ENCODE measurements at places on chromosomes 4 and X. TPM values are rescaled to one million over a fixed set of nuclear protein-coding genes. Genes with fewer than 3 reads are reported as not detected.

GRCh38 chr4:98542011-98542410 is 116.4 kb downstream of the TSPAN5 start:
- DNase-seq, result no peak
- no peak overlapping the region for H3K27ac ChIP-seq
- no peaks in the 10 kb centered on the region for H3K36me3 ChIP-seq
- peaks cover 9% of the 10 kb centered on the region for H3K4me1 ChIP-seq
- no peak overlapping the region for H3K4me3 ChIP-seq

GRCh38 chr4:24988776-24989175 is 42.0 kb downstream of the LGI2 start:
- H3K4me1 ChIP-seq, result no peaks in the 10 kb centered on the region
- H3K27me3 ChIP-seq, result no peaks in the 10 kb centered on the region
- H3K36me3 ChIP-seq, result no peaks in the 10 kb centered on the region
- H3K27ac ChIP-seq, result no peak overlapping the region
- no peak for DNase-seq

- H3K36me3 ChIP-seq, result no peaks in the 10 kb centered on the region
- H3K27ac ChIP-seq, result peak overlapping the region; percentile 81
- no peak overlapping the region for H3K4me3 ChIP-seq
- peaks cover 100% of the 10 kb centered on the region for H3K4me1 ChIP-seq
- no peak for DNase-seq
Measured at GRCh38 chrX:154044091-154044490, 24.4 kb upstream of the IRAK1 start.

DNA sequence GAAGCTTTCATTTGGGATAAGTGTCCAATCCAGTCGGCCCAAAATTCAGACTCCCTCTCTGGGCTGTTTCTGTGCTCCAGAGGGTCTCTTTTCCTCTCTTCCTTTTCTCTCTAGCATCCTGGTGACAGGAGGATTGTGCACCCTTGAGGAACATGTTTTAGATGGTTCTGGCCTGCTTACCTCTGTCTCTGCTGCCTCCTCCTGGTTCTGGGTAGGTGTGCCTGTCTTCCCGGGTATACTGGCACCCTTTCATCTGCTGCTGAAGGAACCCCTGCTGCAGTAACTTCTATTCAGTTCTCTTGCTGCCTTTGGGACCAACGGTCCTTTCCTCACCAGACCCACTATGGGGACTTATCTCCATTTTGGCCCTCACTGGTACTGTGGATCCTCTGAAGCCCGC is 53.2 kb downstream of the HMGB2 start:
- no peaks in the 10 kb centered on the region for H3K36me3 ChIP-seq
- H3K4me3 ChIP-seq, result no peak overlapping the region
- no peaks in the 10 kb centered on the region for H3K4me1 ChIP-seq
- H3K27me3 ChIP-seq, result no peaks in the 10 kb centered on the region

- no peaks in the 10 kb centered on the region for H3K27me3 ChIP-seq
- H3K4me1 ChIP-seq, result peaks cover 10% of the 10 kb centered on the region
- no peak overlapping the region for H3K4me3 ChIP-seq
- H3K36me3 ChIP-seq, result no peaks in the 10 kb centered on the region
- no peak overlapping the region for H3K27ac ChIP-seq
Measured at GRCh38 chr4:7160439-7160838, 31.9 kb upstream of the SORCS2 start.

- DNase-seq, result no peak
- peaks cover 13% of the 10 kb centered on the region for H3K4me1 ChIP-seq
- H3K27me3 ChIP-seq, result no peaks in the 10 kb centered on the region
- H3K36me3 ChIP-seq, result peaks cover 26% of the 10 kb centered on the region
- H3K27ac ChIP-seq, result peak within 1 kb of the TSS; percentile 89
Measured at GRCh38 chrX:54807524-54808108, at the start of gene MAGED2. Gene MAGED2, plus strand, starts transcription at chrX:54807745. Its CDS starts 1,587 bp downstream, at chrX:54809332.

GRCh38 chrX:11050013-11050412 is 61.1 kb upstream of the HCCS start:
- no peaks in the 10 kb centered on the region for H3K4me1 ChIP-seq
- H3K4me3 ChIP-seq, result no peak overlapping the region

DNA sequence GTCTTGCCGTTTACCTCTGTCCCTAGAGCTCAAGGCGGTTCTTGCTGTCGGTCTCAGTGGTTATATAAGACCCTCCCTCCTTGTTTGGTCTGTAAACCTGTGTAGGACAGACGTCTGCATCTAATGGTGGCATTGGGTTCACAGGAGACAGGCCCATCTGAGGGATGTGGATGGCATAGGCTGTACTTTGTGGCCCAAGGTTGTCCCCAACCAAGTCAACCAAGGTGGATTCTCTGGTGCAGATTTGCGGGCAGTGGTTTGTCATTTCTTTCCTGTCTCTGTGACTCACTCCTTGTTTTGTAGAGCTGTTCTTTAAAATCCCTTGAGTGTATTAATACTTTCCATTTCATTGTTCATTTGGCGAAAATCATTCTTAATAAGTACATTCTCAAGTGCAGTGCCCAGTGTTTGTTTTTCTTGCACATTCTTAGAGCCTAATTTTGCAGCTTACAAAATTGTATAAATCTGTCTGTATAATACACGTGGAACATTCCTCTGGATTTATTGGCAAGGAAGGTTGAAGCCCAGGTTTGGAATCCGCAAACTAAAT is 68.0 kb upstream of the TLR2 start:
- no peaks in the 10 kb centered on the region for H3K36me3 ChIP-seq
- H3K4me1 ChIP-seq, result no peaks in the 10 kb centered on the region
- H3K4me3 ChIP-seq, result no peak overlapping the region
- no peak for DNase-seq
- no peaks in the 10 kb centered on the region for H3K27me3 ChIP-seq

- no peak overlapping the region for H3K4me3 ChIP-seq
- no peaks in the 10 kb centered on the region for H3K27me3 ChIP-seq
- no peaks in the 10 kb centered on the region for H3K36me3 ChIP-seq
- no peak overlapping the region for H3K27ac ChIP-seq
- DNase-seq, result no peak
Measured at GRCh38 chrX:9189286-9189685, 155.4 kb upstream of the FAM9B start.

DNA sequence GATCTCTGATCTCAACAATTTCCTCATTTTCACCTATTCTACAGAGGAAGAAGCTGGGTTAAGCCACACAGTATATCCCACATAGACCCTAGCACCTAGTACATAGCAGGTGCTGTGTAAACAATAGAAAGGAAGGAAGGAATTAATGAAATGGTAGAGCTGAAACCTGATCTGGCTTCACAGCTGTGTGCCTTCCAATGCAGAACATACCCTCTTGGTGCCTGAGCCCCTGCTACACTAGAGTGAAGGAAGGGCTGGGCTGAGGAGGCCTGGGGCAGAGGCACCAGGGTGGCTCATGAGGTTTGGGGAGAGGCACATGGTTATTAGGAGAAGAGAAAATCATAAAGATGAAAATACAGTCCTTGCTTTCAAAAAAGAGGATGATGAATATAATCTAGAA is 21.3 kb downstream of the LRRC66 start:
- no peaks in the 10 kb centered on the region for H3K27me3 ChIP-seq
- no peak overlapping the region for H3K27ac ChIP-seq
- DNase-seq, result no peak
- no peak overlapping the region for H3K4me3 ChIP-seq
- H3K36me3 ChIP-seq, result no peaks in the 10 kb centered on the region

- peak; percentile 71 for DNase-seq
- H3K27me3 ChIP-seq, result no peaks in the 10 kb centered on the region
- H3K4me1 ChIP-seq, result no peaks in the 10 kb centered on the region
- H3K4me3 ChIP-seq, result no peak overlapping the region
Measured at GRCh38 chrX:115330498-115331168, 41.1 kb downstream of the LUZP4 start.

GRCh38 chr4:156654410-156654809 is 317.2 kb downstream of the PDGFC start:
- no peak for DNase-seq
- no peaks in the 10 kb centered on the region for H3K36me3 ChIP-seq
- H3K27ac ChIP-seq, result no peak overlapping the region

GRCh38 chr4:118988635-118988972 is 100.0 kb downstream of the SYNPO2 start:
- H3K27ac ChIP-seq, result peak overlapping the region; percentile 89
- DNase-seq, result no peak
- H3K4me1 ChIP-seq, result peaks cover 84% of the 10 kb centered on the region
- no peaks in the 10 kb centered on the region for H3K36me3 ChIP-seq

- no peaks in the 10 kb centered on the region for H3K36me3 ChIP-seq
- H3K4me1 ChIP-seq, result peaks cover 28% of the 10 kb centered on the region
- no peak overlapping the region for H3K4me3 ChIP-seq
- no peaks in the 10 kb centered on the region for H3K27me3 ChIP-seq
Measured at GRCh38 chr4:123553279-123553678, 156.7 kb downstream of the SPRY1 start.

GRCh38 chr4:75189711-75190335 is 256.9 kb downstream of the PARM1 start:
- no peak overlapping the region for H3K27ac ChIP-seq
- DNase-seq, result no peak
- no peaks in the 10 kb centered on the region for H3K36me3 ChIP-seq
- H3K4me3 ChIP-seq, result no peak overlapping the region
- no peaks in the 10 kb centered on the region for H3K4me1 ChIP-seq
- H3K27me3 ChIP-seq, result no peaks in the 10 kb centered on the region

GRCh38 chr4:146278986-146279385 is 64.6 kb downstream of the REELD1 start:
- no peak for DNase-seq
- no peak overlapping the region for H3K27ac ChIP-seq
- H3K4me1 ChIP-seq, result no peaks in the 10 kb centered on the region

Gene S100G
- not detected for total RNA-seq

Gene GAGE1
- total RNA-seq, result not detected

Gene TCEAL6
- total RNA-seq, result not detected

Gene SLC9A7
- 2.9 TPM for total RNA-seq

Gene SPANXB1
- total RNA-seq, result not detected

Gene ASB5
- 56.1 TPM for total RNA-seq

Gene CDS1
- under 0.01 TPM for total RNA-seq

Gene ANK2
- 141 TPM for total RNA-seq

Data from sigmoid colon (tissue), 7 donors.